ENCODE measurements at places on chromosomes 3 and 15.

GRCh38 chr3:185823078-185824044 is 1.5 kb downstream of the IGF2BP2 start:
- DNase-seq: no peak

GRCh38 chr3:70040386-70040785 is 40.9 kb downstream of the SAMMSON start:
- DNase-seq: no peak

- no peak for DNase-seq
Measured at GRCh38 chr15:78460737-78461136, 22.7 kb downstream of the IREB2 start.

DNA sequence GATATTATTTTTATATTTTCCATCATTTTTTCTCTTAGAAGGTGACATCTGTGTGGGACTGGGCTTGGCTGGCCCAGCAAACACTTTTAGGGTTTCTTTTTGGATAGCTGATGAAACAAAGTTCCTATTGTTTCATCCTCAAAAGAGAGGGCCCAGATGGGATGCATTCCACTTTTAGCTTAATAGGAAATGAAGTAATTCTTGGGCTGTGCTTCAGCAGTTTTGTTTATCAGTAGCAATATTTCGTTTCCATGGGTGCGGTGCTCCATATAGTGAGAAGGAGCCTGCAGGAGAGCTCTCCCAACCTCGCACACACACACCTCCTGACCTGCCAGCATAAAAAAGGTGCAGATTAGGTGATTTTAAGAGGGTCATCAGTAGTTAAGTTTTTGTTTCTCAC is 147.5 kb downstream of the AKAP13 start:
- no peak for DNase-seq

- no peak for DNase-seq
Measured at GRCh38 chr3:69458803-69459365, 73.0 kb upstream of the FRMD4B start.

DNA sequence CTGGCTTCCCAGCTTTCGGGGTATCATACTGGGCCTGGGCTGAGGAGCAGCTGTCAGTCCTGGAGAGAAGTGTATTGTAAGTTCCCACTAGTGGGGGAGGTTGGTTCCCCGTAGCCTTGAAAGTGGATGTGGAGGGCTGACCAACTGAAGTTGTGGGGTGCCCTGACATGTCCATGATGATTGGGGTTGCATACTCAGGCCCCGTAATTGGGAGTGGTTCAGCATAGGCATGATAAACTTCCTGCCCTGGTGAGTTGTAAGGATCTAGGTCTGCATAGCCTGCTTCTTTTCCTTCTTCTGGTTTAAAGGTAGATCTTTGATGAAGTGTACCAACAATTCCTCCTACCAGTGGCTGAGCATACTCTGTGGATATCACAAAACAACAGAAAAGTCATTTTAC is 36.3 kb downstream of the ST3GAL6 start:
- DNase-seq: no peak

- DNase-seq: no peak
Measured at GRCh38 chr15:81858586-81858985, 187.2 kb downstream of the MEX3B start.

GRCh38 chr3:183807209-183807728 is 18.1 kb downstream of the MAP6D1 start:
- no peak for DNase-seq

- DNase-seq: no peak
Measured at GRCh38 chr3:58351920-58352319, 19.2 kb downstream of the PXK start.

GRCh38 chr3:53038679-53039375 is 7.0 kb downstream of the SFMBT1 start:
- DNase-seq: no peak

DNA sequence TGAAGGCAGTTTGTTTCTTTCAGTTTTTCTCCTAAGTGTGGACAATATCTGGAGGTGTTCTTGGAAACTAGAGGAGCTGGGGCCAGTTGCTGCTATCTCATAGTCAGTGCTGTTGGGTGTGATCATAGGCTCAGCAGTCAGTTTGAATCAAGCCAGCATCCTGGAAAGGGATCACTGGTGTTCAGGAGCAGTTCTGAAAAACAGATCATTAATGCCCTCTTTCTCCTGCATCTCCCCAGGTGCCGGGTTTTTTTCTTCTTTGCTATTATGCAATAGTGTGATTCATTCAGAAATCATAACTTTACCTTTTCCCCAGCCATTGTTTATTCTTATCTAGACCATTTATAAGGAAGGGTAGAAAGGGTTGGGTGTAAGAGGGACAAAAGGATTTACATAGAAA is 24.0 kb downstream of the LNP1 start:
- DNase-seq: no peak

- DNase-seq: no peak
Measured at GRCh38 chr3:124132813-124133212, 140.9 kb upstream of the ROPN1 start.

- DNase-seq: no peak
Measured at GRCh38 chr3:148062590-148062989, 635.1 kb upstream of the AGTR1 start.

GRCh38 chr15:40949756-40950207 is 3.5 kb upstream of the CHAC1 start:
- DNase-seq: no peak

GRCh38 chr3:158167737-158168557 is 58.1 kb downstream of the RSRC1 start:
- no peak for DNase-seq

DNA sequence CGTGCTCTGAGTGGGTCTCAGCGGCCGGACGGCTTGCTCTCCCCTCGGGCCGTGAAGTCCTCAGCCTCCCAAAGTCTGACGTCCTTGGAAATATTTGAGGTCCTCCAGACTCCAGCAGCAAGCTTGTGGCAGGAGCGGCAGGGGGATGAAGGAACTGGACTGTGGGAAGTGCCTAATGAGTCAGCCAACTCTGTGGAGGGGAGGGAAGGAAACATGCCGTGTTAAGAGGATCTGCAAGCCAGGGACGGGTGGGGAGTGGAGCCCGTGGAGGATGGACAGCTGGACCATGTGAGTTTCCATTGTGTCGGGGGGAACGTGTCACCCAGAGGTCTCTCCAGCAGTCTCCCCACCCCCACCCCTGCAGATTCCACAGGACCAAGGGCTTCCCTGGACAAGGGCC is 39.4 kb upstream of the IDH2 start:
- no peak for DNase-seq

DNA sequence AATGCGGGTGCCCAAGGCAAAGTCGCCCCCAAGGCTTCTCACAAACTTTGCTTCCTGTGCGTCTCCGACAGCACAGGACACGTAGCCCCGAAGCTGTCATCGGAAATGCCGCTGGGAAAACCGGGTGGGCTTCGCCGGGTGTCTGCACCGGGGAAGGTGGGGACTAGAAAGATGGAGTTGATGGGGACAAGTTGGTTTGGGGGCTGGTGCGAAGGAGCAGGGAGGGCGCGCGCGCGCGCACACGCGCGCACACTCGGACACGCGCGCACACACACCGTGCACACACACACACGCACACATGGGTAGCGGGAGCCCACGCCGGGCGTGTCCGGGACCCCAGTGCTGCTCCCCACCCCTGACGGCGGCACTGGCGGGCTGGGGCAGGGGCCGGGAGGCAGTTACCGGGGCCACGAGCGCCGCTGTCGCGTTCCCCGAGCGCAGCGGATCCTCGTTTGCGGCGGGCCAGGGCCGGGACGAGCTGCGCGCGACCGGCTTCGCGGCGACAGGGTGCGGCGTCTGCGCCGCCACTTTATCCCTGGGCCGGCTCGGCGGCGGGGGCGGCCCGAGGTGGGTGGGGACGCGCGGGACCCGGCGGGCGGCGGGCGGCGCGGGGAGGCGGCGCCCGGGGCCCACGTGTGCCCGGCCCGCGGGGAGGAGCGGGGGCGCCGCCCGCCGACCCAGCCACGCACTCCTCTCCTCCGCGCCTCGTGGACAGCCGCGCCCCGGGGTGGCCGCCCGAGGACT is 539 bp upstream of the MGLL start:
- no peak for DNase-seq

- no peak for DNase-seq
Measured at GRCh38 chr3:11350374-11350773, 78.2 kb downstream of the ATG7 start.

DNA sequence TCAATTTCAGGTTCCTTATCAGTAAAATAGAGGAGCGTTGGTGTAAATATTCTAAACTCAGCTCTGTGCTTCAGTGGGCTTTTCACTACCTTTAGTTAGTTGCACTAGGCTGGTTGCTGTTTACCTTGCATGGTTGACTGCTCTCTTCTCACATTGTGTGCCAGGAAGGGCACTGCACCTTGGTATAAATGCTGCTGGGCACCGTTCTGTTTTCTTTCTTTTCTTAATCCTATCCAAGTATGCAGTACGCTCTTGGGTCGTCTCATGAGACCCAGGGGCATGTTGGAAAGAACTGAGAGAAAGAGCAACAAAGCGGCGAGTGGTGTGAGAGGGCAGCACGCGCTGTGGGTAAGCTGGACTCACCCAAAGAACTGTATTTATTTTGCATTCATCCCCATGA is 22.4 kb downstream of the KCNMB2 start:
- no peak for DNase-seq

DNA sequence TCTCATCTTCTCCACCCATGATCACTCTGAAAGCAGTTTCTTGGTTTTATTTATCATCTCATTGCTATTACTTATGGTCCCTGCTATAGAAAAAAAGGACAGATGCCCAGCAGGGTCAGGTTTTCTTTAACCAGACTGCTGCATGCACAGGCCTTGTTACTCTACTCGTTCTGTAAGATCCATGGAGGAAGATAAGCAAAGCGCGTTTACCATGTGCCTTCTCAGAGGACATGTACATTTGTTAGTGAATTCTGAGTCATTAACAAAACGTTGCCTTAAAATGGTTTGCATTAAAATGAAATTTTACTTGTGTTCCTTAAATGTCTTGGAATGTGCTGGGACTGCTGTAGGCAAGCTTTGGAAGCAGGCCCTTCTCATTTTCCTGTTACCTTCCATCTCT is 657.3 kb upstream of the KCNMB2 start:
- DNase-seq: no peak

GRCh38 chr15:74209997-74210671 is 7.5 kb upstream of the STRA6 start:
- DNase-seq: no peak
